ENCODE measurements at places on chromosomes 16 and 17. TPM values are rescaled to one million over a fixed set of nuclear protein-coding genes. Genes with fewer than 3 reads are reported as not detected.

KRT34 gene
- total RNA-seq, result not detected

DNAH9 gene
- total RNA-seq, result 0.22 TPM

RRAD gene
- 86.7 TPM for total RNA-seq

NDUFAF8 gene
- total RNA-seq, result 53.7 TPM
